ENCODE measurements at places on chromosomes 5 and 9.
A peak's percentile ranks its signal among the peaks of the same experiment; 100 is the strongest.

- no peak for DNase-seq
These were observed 80.4 kb downstream of the GRAMD2B start for GRCh38 chr5:126503602-126504104.

DNA sequence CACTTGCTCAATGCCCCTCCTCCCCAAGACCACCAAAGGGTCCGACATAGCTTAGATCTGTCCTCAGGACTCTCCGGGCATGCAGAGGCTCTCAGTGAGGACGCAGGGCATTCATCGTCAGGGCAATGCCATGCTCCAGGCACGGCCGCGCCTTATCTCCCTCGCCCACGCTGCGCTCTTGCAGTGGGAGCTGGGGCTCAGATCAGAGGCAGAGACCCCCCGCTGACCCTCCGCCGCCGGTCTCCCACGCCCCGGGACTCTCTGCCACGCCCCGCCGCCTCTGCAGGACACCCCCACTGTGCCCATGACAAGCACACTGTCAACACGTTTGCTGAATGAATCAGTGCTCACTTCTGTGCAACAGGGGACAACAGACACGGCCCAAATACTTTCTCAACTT lies 140.7 kb downstream of the ADAMTS2 start:
- DNase-seq, result no peak

DNA sequence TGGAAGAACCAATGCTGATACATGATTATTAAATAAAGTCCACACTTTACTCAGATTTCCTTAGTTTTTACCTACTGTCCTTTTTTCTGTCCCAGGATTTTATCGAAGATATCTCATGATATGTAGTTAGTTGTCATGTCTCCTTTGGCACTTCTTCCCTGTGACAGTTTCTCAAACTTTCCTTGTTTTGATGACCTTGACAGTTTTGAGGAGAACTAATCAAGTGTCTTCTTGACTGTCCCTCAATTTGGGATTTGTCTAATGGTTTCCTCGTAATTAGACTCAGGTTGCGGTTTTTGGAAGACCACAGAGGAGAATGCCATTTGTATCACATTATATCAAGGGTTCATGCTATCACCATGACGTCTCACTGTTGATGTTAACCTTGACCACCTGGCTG lies 483.1 kb upstream of the ZNF608 start:
- no peak for DNase-seq

GRCh38 chr9:95229230-95229915 lies 88.1 kb downstream of the FANCC start:
- no peak for DNase-seq

DNA sequence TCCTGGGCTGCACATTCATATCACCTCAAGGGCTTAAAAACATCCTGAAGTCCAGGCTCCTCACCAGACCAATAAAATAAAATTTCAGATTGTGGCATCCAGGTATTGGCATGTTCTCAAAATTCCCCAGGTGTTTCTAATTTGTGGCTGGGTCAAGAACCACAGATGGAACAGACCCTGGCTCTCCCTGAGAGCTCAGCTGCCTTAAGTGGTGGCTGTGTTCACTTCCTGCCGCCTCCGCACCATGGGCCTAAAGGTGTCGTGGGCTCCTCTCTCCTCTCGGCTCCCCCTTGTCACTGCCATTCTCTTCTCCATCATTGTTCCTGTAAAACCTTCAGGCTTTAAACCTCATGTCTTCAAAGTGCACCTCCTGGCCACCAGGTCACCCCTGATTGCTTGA lies 17.8 kb upstream of the CCNJL start:
- DNase-seq, result no peak

DNA sequence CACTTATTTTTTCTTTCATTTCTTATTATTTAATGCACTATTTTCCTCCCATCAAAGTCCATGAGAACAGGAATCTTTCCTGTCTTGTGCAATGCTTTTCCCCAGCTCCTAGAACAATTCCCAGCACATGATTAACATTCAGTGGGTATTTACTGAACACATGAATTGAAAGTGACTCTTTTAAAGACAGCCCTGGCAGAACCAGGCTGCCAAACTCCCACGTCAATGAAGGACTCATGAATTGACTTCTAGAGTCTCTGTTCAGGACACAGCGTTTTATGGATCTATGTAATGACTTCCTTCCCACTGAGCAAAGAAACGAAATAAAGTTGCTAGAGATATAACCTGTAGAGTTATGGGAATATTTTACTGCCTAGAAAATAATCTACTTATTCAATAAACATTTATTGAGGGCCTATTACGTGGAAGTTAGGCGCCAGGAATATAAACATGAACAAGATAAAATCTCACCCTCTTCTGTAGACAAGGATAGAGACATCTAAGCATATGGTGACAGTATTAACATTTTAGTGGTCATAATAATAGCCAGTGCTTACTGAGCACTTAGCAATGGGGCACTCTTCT lies 485.9 kb upstream of the KLF4 start:
- DNase-seq, result no peak

DNA sequence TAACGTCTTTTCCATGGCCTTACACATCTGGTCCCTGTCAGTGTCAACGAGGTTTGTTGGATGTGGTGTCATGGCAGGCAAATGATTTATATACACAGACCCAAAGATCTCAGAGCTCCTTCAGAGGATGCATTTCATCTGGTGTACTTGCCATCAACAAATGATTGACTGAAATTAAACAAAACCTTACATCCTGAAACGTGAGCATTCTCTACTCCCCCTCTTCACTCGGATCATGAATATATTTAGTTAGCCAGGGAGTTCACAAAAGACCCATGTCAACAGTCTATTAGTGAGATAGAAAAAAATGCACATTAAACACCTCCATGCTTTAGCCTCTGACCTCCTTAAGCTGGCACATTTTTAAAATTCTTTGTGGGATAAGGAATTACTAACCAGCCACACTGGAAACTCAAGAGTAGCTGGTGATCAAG lies 215.6 kb downstream of the EFNA5 start:
- no peak for DNase-seq

GRCh38 chr9:98962861-98963260 lies 19.2 kb downstream of the COL15A1 start:
- DNase-seq, result no peak

DNA sequence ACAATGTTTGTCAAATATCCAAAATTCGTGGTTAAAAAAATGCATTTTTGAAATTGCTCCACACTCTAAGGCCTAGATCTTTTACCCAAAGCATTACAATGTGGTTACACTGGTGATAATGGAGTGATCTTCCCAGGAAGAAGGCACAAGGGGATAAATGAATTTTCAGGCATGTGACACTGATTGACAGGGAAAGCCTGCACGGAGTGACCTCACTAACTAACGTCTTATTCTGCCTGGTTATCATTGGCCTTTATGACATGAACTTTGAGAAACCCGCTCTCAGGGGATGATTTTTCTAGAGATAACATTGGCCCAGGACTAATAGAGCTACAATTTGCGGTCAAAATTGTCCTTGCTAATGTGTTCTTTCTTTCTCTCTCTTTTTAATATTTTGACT lies 137.6 kb downstream of the PRKACG start:
- DNase-seq, result no peak

GRCh38 chr9:89661956-89662717 lies 57.3 kb downstream of the GADD45G start:
- DNase-seq, result peak; percentile 95
